Posterior cingulate gyrus (tissue), 11 donors: ENCODE measurements at places on chromosomes 12 and 14.

DNA sequence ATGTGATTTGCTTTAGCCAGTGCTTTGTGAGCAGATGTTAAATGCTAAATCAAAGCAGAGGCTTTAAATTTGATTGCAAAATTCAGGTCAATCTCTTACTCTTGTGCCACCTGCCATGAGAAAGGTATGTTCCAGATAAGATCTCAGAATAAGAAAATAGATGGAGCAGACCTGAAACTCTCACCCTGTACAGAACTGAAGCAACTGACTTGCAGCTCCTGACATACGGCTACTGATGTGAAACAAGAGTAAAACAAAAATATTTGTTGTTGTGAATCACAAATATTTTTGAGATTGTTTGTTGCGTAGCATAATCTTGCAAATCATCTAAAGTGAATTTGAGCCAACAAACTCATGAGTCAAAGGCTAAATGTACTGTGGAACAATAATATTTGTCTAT lies 3.5 kb upstream of the OSBPL8 start:
- DNase-seq = no peak

GRCh38 chr12:53852061-53852460 lies 86.6 kb upstream of the HOXC13 start:
- no peak for DNase-seq

DNA sequence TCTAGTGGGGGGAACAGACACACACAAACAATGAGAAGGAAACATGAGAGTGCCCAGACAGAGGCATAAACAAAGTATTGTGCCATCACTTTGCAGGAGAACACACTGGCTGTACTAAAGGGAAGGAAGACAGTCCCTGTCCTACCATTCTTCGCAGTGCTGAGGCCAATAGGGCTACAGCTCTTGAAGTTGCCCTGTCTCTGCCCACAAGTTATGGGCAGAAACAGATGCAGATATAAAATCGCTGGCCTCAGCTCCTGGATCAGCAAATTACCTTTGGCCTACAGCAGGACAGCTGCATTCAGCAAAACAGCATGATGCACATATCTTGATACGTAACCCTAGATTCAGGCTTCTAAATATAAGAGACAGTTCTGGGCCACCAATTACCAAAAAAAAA lies 23.0 kb upstream of the PRKAB1 start:
- DNase-seq = no peak

- no peak for DNase-seq
Observed at GRCh38 chr12:94889445-94890210, 113.9 kb downstream of the NDUFA12 start.

- DNase-seq = no peak
Observed at GRCh38 chr14:22996768-22997654, 12.9 kb downstream of the C14orf93 start.

GRCh38 chr12:29255042-29255441 lies 106.0 kb downstream of the FAR2 start:
- no peak for DNase-seq

DNA sequence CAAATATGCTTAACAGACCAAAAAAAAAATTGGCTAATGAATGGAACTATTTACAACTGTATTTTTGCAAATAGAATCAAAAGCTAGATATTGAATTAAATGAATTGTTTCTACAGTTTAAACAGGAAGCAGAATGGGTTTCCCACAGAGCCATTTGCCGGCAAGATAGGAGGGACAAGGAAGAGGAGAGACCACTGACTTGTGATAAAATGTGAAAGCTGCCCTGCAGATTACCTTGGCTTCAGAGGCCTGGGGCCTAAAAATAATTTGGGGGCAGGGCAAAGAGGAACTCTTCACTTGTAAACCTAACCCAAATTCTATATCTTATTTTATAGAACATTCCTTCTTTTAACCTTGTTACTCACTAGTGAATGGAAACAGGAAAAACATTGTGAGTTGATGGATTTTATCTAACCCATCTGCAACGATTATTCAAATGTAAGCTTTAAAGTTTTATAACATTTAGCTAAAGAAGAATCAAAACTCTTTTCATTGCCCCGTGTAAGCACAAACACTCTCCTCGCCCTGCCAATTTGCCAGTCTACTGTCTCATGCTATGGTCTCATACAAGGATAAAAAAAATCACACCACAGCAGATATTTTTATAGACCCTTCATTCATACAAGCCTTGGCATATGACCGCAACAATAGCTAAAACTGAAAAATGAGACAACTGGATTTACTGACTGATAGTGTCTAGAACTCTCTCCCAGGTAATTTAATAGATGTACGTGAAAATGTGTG lies 49.5 kb upstream of the MDM1 start:
- no peak for DNase-seq

DNA sequence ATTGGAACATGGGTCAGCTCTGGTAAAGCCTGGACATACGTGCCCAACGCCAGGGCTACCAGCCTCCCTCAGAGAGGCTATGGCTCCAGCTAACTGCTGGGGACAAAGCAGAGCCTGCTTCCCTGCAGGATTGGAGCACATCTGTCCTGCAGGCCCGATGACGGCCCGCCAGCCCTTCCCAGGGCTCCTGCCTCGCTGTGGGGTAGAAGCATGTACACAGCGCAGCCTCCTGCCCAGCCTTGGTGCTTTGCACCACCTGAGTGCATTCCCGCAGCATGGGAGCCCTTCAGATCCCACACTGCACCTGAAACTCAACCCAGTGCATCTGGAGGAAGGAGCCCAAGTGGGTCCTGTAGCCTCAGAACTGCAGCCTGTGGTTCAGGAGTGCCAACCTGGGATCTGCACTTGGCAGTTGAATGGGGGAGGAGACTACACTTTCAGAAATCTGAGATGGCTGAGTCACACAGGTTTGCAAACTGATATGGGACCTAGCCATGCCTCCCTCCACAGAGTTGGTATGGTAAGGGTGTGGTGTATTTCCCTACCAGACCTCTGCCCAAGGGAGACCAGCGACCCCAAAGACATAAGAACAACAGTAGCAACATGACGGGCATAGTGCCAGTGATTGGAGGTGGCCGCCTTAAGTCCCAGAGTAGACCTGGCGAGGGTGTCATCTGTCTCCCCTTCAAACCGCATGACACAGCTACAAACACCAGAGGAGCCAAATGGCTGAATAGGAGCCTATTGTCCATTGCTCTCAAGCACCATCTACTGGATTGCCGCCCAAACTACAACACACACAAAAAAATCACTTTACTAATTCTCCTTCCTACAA lies 273.9 kb upstream of the MIS18BP1 start:
- no peak for DNase-seq

DNA sequence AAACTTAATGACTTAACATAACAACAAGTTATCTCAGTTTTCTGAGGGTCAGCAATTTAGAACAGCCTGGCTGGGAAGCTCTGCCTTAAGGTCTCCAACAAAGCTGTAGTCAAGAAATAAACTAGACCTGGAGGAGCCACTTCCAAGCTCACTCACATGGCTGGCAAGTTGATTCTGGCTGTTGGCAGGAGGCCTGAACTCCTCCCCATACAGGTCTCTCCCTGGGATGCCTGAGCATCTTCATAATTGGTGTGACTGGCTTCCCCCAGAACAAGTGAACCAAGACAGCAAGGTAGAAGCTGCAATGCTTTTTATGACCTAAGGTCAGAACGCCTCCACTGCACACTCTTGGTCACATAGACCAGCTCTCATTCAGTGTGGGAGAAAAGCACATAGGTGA lies 128.3 kb downstream of the SAMD4A start:
- no peak for DNase-seq

GRCh38 chr12:76719171-76720041 lies 44.5 kb upstream of the ZDHHC17 start:
- peak; percentile 44 for DNase-seq

DNA sequence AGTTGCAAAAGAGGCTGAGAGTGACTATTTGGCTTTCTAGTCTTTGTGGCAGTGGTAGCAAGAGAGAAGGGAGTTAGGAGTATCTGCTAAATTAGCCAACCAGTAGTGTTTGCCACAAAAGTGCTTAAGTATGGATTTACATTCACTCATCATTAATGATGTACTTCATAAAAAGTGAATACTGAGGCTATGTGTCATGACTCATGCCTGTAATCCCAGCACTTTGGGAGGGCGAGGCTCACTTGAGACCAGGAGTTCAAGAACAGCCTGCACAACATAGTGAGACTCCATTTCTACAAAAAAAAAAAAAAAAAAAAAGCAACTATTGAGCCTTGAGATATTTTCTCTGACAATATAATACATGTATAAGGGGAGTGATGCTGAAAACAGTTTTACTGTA lies 36.8 kb downstream of the CCDC177 start:
- no peak for DNase-seq

GRCh38 chr12:47705566-47706425 lies at the start of gene RPAP3:
RPAP3 (minus strand) TSS chr12:47706030; CDS start chr12:47702840, 3,190 bp downstream.
- peak; percentile 91 for DNase-seq

DNA sequence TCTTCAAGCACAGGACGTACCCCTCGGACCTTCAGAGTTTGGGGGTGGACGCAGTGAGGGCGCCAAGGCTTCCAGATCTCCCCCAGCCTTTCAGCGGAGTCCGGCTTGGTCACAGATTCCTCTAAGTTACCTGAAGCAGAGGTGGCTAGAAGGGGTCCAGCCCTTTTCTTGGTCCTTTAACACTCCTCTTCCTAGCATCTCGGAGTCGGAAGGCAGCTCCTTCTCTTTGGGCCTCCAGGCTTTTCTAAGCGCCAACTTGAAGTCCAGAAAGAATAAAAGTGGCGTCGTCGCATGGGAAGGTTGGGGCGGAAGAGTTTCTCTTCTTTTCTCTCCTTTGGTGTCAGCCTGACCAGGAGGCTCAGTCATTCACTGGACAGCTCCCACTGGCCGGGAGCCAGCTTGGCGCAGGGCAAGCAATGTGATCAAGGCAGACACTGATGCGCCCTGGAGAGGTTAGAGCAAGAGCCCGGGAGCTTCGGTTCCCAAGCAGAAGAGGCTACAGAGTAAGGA lies 9.6 kb downstream of the OR6S1 start:
- no peak for DNase-seq

DNA sequence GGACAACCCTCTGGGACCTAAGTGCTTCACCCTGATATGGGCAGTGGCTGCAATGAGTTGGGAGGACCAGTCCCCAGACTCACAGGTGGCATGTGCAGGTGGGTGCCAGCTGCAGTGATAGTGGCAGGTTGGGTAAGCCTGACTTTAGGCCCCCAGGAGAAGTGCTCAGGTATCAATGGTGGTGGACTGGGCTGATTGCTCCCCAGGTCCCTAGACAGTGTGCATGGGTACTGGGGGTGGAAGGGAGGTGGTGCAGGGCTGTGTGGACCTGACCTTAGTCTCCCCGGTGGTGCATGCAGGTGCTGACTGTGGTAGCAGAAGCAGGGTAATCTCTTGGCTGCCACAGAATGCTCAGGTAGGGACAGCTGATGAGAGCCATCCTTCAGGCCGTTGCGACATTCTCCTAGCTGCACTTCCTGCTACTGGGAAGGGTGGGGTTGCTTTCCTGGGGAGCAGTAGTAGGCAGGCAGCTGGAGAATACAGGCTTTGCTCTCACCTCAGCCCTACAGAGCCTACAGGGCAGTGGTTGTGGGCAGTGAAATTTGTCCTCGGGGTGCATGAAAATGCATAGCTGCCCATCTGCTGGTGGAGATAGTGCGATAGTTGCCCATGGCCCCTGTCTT lies 33.3 kb upstream of the CCND2 start:
- DNase-seq = no peak

- DNase-seq = no peak
Observed at GRCh38 chr14:43765474-43765873, 741.6 kb downstream of the FSCB start.

- no peak for DNase-seq
Observed at GRCh38 chr14:58557242-58557641, 80.5 kb upstream of the DACT1 start.

DNA sequence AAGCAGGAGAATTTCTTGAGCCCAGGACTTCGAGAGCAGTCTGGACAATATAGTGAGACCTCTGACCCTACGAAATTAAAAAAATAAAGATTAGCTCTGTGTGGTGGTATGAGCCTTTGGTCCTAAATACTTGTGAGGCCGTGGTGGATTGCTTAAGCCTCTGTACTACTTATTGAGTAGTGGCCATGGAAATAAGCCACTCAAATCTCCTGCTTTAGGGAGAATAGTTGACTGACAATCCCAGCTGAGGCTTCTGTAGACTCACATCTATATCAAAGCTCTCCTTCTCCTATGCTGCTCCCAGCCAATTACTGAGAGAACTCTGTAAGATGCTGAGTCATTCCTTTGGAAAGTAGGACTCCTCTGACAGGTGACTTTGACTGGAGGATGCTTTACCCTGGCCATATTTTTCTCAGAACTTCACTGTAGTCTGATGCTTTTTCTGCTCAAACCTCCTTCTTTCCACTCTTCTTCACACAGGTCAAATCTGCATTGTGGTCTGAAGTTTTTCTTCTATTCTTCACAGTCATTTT lies 420.2 kb downstream of the SLC6A15 start:
- DNase-seq = no peak

GRCh38 chr12:2429032-2429431 lies 365.7 kb upstream of the FKBP4 start:
- DNase-seq = no peak

DNA sequence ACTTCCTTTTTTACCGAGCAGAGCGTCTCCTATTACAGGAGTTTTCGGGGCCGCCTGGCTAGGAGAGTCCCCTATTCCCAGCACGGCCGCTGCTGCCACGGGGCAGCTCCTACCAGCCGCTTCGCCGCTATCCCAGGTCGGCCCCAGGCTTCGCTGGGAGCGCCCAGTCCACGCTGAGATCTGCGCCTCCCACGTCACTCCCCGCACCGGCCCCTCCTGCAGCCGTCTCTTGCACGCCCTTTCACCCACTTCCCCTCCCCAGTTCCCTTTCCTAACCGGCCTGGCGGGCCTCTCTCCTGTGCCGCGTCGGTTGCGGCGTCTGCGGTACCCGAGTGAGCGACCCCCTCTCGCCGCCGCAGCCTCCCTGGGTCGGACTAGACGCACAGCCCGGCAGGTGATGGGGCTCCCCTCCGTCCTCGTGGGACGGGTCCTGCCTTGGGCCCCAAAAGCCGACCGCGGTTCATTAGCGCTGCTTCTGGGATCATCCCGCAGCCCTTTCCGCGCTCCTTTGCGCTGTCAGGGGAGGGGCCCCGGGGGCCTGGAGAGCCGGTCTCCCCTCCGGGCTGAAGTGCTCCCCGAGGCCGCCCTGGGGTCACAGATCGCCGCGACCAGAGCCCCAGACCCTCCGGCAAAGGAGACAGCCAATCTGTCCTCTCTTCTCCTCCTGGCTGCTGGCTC lies 1318.4 kb downstream of the TMEM121 start:
- peak; percentile 81 for DNase-seq

GRCh38 chr12:102501773-102502172 lies 21.4 kb upstream of the IGF1 start:
- no peak for DNase-seq

DNA sequence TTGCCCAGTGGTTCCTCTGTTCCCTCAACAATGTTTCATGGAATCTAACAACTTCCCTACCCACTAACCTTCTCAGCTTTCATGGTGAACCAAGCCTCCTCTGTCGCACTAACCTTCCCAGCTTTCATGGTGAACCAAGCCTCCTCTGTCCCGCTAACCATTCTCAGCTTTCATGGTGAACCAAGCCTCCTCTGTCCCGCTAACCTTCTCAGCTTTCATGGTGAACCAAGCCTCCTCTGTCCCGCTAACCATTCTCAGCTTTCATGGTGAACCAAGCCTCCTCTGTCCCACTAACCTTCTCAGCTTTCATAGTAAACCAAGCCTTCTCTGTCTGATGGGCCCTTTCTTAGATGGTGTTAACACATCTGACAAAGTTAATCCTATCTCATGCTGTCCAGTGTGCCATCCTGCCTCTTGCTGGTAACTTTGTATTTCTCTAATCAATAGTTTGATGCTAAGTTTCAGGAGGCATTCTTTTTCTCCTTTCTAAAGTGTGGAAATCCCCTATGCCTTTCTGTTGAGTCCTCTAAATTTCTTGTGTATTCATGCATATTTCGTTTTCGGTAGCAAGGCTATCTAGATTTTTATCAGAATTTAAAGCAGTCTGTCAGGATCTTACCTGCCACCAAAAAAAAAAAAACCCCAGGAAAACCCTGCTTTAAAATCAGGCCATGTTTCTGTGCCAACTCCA lies 26.8 kb upstream of the KCNK13 start:
- DNase-seq = no peak
